ENCODE measurements at places on chromosomes 16 and 17.

- peak; percentile 60 for DNase-seq
These were observed 1.6 kb downstream of the MYO1C start for GRCh38 chr17:1490643-1491442.

- no peak for DNase-seq
These were observed 18.1 kb upstream of the ABCA8 start for GRCh38 chr17:68973098-68973846.

- DNase-seq: no peak
These were observed 22.6 kb downstream of the MAP3K3 start for GRCh38 chr17:63644846-63645245.

DNA sequence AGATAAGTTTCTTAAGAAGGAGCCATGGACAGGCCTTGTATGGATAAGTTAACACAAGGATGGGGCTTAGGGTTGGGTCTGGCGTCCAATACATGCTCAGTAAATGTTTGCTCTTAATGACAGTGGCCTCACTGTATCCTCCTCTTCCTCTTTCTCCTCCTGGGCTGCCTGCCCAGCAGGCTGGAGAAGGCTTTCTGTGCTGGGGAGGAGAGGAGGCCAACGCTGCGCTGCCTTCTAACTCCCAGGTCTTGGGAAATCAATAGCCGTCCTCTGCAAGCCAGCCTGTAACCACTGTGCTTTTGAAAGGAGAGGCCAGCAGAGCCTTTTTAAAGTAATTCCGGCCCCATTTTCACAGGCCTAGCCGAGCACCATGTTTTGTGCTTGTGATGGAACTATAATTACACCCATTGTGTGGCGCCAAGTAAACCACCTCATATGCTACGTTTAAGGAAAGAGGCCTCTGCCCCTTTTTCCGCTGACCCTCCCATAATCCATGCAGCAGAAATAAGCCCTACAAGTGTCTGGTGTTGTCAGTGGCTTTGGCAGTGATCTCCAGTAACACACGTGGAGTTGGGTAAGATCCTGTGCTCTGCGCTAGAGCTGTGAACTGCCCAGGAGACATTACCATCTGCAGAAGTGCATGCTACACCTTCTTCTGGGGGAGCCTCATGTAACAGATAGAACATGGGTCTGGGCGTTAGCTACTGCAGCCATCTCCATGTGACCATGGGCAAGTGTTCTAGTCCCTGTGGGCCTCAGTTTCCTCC, 368.2 kb downstream of the SNX29 start:
- no peak for DNase-seq

DNA sequence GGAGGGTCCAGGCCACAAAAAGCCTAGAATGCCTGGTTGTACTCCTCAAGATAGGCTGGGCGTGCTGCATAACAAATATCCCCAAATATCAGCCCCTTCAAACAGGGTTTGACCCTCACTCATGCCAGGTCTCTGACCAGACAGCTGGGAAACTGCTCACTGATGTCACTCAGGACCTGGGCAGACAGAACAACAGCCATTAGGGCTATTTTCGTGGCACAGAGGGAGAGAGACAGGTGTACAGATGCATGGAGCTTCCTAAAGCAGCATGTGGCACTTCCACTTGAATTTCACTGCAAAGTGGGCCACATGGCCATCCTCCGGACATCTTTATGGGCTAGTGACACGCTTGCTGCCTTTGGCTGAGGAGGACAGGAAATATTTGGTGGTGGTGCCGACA, 73.1 kb downstream of the SREBF1 start:
- no peak for DNase-seq

GRCh38 chr16:1035066-1035415, 37.5 kb upstream of the SSTR5 start:
- DNase-seq: no peak

DNA sequence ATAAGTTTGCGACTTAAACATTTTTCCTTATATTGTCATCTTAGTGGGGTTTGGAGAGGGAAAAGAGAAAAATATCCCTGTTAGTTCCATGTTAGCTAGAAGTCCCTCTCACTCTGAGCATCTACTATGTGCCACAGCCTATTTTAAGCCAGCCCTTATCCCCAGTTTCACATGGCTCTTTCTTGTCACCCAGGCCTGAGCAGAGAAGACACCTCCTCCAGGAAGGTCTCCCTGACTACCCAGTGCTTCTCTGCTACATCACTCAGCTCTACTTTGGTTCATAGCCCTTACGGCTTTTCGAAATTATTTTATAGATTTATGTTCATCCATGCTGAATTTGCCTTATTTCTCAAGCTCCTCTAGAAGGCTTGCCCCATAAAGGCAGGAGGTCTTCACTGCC, 7.2 kb upstream of the MAP2K3 start:
- no peak for DNase-seq

DNA sequence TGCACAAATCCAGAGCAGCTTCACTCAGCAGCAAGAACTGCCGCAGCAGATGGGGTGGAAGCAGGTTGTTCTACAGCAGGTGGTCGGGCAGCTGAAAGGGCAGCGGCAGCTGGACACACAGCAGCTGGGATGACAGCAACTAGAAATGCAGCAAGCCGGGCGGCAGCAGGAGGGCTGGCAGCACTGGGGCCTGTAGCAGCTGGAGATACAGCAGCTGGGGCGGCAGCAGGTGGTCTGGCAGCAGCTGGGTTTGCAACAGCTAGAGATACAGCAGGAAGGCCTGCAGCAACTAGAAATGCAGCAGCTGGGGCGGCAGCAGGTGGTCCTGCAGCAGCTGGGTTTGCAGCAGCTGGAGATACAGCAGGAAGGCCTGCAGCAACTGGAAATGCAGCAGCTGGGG, 460 bp downstream of the KRTAP4-3 start:
- DNase-seq: no peak

DNA sequence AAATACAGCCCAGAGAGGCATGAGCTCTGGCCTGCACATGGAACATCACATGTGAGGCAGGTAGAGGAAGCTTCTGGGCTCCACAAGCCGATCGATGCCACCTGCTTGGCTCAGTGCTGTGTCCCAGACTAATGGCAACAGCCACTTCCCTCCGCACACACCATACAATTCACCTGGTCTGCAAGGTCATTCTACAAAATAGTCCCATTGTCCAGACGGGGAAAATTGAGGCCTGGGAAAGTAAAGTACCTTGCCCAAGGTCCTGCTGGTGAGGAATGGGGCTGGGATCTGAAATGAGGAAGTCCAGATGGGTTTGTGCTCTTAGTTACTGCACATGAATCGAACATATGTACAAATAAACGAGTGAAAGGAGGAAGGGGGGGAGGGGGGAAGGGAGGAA, 88.0 kb downstream of the LITAF start:
- DNase-seq: no peak

- no peak for DNase-seq
These were observed 44.0 kb downstream of the IRX6 start for GRCh38 chr16:55367866-55368603.

DNA sequence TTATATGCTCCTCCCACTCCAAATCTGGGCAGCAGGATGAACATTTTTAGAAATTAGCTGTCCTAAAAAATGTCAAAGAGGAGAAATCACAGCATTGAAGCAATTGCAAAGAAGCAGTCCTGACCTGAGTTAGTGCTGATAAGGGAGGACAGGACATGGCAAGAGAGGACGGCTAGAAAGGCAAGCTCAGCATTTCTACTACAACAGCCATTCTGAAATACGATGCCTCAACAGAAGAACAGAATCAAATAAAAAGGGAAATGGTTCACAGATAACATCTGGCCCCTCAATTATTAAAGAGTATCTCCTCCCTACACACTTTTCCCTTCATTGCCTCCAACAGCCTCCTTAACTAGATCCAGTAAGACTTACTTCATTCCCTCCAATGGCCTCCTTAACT, 18.3 kb downstream of the VPS53 start:
- DNase-seq: no peak

- DNase-seq: no peak
These were observed 30.8 kb upstream of the CRISPLD2 start for GRCh38 chr16:84788920-84789391.

GRCh38 chr17:18267927-18268711, 7.7 kb downstream of the MIEF2 start:
- DNase-seq: no peak

DNA sequence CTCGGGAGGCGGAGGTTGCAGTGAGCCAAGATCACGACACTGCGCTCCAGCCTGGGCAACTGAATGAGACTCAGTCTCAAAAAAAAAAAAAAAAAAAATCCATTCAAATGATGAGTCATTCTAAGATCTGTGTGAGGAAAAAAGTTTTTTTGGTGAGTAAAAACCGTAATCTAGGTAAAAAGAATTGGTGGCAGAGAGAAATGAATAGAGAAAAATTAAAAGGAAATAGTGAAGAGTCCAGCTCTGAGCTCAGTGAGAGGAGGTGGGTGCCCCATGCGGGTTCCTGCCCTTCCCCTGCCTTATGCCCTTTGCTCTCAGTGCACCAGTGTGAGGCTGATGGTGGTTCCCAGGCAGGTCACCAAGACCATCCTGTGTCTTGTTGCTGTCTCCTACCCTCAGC, 20.9 kb downstream of the GAN start:
- no peak for DNase-seq

DNA sequence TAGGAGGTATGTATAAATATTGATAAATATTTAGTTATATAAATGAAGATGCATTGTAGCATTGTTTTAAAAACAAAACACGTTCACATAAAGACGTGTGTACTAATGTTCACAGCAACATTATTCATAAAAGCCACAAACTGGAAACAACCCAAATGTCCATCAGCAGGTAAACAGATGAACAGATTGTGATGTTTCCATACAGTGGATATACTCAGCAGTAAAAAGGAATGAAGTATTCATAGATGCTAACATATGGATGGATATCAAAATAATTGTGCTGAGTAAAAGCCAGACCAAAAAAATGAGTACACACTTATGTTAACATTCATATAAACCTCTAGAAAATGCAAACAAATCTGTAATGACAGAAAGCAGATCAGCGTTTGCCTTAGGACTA, 6.0 kb downstream of the CENPN start:
- no peak for DNase-seq

- DNase-seq: no peak
These were observed 26.6 kb upstream of the OR1F1 start for GRCh38 chr16:3161235-3162018.

DNA sequence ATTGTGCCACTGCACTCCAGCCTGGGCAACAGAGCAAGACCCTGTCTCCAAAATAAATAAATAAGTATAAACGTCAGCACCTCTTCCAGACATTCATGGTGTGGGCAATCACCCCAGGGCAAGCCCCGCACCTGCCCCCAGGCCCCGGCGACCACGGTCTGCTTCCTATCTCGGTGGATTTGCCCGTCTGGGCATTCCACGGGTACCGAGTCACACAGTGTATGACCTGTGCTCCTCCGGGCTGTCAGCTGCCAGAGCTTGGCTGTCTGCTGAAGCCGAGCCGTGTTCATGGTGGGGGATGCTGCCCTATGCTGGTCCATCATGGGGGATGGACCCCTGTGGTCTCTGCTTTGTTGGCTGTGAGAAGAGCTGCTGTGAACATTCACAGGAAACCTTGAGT, 15.4 kb downstream of the CYBC1 start:
- DNase-seq: no peak

- no peak for DNase-seq
These were observed 33.4 kb downstream of the ITGB3 start for GRCh38 chr17:47287068-47287467.

GRCh38 chr17:7613769-7614424, 800 bp downstream of the FXR2 start:
- peak; percentile 41 for DNase-seq

- DNase-seq: no peak
These were observed 185.5 kb downstream of the NTN1 start for GRCh38 chr17:9206741-9207332.

DNA sequence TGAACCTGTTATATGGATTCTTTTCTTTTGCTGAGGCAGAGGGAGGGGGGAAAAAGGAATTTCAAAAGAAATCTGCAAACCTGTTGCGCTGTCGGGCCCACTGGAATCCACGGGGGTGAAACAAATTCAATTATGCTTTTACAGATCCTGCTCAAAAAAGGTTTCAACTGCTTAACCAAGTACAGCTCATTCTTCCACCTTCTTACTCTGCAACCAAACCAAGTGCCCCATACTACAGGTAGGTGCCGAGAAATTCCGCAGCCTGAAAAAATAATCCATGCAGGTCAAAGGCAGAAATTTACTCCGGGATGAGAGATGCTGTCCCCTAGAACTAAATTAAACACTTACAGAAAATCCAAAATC, 416 bp downstream of the RNF43 start:
- DNase-seq: no peak

DNA sequence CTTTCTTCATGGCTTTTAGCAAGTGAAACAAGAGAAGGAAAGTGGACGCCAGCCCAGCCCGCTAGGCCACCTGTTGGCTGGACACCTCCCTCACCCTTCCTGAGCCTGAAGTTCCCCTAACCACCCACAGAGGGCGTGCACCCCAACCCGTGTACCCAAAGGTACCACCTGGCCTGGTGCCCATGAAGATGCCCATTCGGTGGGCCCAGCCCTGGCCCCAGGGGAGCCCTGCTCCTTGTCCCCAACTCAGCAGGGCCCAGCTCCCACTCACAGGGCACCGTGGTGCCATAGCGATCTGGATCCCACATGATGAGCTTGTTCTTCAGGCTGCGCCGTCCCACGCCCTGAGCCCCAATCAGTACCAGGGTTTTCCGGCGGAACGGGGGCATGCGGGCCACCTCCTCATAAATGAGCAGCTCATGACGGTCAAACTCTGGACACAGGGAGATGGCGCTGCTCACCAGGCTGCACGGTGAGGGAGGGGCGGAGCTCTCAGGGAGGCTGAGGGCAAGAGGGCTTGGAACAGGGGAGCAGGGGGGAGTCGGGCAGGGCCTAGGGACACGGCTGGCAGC, 26.8 kb downstream of the MPP2 start:
- DNase-seq: no peak

DNA sequence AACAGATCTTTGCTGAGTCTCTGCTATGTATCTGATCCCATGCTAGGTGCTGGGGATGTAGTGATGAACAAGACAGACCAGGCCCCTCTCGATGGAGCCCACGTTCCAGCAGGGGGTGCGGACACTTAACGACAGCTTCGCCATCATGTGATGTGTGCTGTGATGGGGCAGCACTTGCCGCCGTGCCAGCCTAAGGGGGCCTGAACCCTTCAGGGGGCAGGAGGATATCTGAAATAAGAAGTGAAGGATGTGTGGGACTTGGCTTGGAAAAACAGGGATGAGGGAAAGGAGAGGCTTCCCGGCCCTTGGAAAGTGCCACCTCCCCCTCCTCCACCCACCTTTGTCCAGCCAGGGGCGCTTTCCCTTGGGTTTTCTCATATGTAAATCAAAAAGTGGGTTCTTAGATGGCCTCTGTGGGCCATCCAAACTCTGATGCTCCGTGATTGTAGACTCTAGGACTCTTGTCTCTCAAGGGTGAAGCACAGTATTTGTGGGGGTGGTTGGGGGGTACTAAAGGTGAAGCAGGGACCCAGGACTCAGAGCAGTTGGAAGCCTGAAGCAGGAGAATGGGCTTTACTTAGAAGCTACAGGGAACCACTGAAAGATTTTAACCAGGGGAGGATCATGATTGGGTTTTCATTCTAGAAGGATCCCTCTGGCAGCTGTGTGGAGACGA, 4.0 kb upstream of the DLX3 start:
- no peak for DNase-seq

DNA sequence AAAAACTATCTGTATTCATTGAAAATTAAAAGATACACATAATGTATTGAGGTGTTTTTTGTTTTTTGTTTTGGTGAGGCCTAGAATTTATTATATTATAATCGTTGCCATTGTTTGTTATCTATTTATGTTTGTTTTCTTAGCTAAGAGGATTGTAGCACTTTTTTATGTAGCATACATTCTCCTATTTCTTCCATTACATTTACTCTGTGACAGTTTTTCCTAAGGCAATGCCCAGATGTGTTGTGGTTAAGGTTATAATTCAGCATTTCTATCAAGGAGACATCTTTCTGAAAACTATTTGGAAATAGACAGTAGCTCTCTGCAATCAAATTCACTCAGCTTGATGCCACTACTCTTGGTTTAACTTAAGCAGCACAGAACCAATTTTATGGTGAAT, 161.6 kb downstream of the PPM1E start:
- DNase-seq: no peak

All from SW 1271 (cell line).